ENCODE measurements at places on chromosomes 7 and 10. TPM values are rescaled to one million over a fixed set of nuclear protein-coding genes. Genes with fewer than 3 reads are reported as not detected.

- no peaks in the 10 kb centered on the region for H3K27me3 ChIP-seq
- no peak overlapping the region for H3K4me3 ChIP-seq
- DNase-seq = no peak
- no peaks in the 10 kb centered on the region for H3K4me1 ChIP-seq
- no peak overlapping the region for H3K27ac ChIP-seq
Measured at GRCh38 chr10:24961582-24961981, 9.2 kb upstream of the PRTFDC1 start.

- peak overlapping the region; percentile 93 for H3K27ac ChIP-seq
- H3K4me1 ChIP-seq = peaks cover 58% of the 10 kb centered on the region
- H3K36me3 ChIP-seq = no peaks in the 10 kb centered on the region
- H3K27me3 ChIP-seq = no peaks in the 10 kb centered on the region
- no peak overlapping the region for H3K4me3 ChIP-seq
Measured at GRCh38 chr10:74585231-74586087, 240.9 kb upstream of the KAT6B start.

DNA sequence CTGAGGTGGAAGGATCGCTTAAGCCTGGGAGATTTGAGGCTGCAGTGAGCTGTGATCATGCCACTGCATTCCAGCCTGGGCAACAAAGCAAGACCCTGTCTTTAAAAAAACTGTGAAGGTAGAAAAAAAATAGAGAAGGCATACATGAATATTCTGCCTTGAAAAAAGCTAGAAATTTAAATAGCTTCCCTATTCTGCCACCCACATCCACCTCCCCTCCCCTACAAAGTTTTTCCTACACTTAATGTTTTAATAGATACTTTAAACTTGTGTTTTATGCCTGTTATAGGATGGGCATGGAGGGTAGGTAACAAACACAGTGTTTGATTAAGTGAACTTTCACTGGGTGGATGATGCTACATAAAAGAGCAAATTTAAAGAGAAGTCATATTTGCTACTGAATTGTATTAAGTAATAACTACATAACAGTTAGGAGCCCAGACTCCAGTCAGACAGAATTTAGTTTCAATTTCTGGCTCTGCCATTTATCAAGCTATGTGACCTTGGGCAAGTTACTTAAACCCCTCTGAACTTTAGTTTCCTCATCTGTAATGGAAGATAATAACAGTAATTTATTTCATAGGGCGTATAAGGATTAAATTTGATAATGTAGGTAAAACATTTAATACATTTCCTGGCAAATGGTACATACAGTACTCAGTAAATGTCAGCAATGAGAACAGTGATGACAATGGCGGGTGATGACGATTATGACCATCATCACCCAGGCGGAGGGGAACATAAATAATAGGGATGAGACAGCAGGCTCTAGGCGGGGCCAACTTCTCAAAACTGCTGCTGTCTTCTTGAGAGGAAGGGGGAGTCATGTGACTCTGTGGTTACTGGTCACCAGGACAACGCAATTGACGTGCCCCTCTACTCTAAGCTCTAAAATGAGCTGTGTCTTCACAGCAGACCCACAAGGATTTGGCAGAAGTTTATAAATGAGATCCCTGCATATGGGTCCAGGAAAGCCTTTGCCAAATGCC, 15.8 kb downstream of the DNMBP start:
- no peaks in the 10 kb centered on the region for H3K36me3 ChIP-seq
- no peaks in the 10 kb centered on the region for H3K27me3 ChIP-seq
- DNase-seq = no peak
- H3K4me1 ChIP-seq = peaks cover 19% of the 10 kb centered on the region

GRCh38 chr10:44863344-44864047, 47.6 kb upstream of the TMEM72 start:
- no peak overlapping the region for H3K4me3 ChIP-seq
- H3K27me3 ChIP-seq = peaks cover 16% of the 10 kb centered on the region
- peaks cover 13% of the 10 kb centered on the region for H3K4me1 ChIP-seq
- H3K36me3 ChIP-seq = no peaks in the 10 kb centered on the region

DNA sequence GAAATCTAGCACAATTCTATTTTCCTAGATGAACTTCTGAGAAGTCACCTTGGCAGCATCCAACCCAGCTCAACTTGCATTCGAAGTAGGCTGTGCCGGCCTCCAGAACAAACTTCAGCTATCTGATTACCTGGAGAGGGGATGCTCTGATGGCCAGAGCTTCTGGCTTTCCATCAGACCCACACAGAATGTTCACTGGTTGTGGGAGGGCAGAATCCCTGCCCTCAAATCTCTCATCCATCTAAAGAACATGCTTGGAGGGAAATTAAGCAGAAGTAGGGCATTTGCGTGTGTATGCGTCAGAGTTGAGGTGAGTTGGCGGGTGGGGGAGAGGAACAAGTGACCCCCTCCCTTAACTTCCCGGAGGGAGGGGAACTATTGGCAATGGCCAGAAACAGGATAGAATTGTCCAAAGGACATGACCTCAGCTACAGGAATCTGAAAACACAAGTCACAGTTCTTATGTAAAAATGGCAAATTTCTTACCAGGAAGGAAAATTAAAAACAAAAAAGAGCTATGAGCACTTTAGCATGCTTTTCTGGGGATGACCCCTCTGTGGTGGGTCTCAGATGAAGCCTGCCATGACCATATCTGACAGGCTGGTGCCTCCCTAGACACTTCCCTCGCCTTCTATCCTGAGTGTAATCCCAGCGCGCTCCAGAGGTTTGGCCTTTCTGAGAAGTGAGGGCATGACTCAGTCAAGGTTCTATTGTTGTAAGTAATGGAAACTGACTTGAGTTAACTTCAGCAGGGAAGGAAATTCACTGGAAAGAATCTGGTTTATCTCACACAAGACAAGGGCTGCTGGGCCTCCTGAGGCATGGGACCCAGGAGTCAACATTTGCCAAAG, 278.8 kb downstream of the RPS24 start:
- peak overlapping the region; percentile 37 for H3K27ac ChIP-seq
- H3K36me3 ChIP-seq = no peaks in the 10 kb centered on the region
- peak; percentile 86 for DNase-seq
- no peaks in the 10 kb centered on the region for H3K27me3 ChIP-seq
- no peak overlapping the region for H3K4me3 ChIP-seq

GRCh38 chr10:17201794-17202116, 283 bp upstream of the TRDMT1 start:
- H3K27ac ChIP-seq = peak overlapping the region; percentile 97
- H3K4me1 ChIP-seq = peaks cover 33% of the 10 kb centered on the region
- H3K27me3 ChIP-seq = no peaks in the 10 kb centered on the region
- no peaks in the 10 kb centered on the region for H3K36me3 ChIP-seq

GRCh38 chr7:129776362-129776722, 164.8 kb downstream of the NRF1 start:
- no peaks in the 10 kb centered on the region for H3K36me3 ChIP-seq
- peaks cover 4% of the 10 kb centered on the region for H3K4me1 ChIP-seq
- peaks cover 92% of the 10 kb centered on the region for H3K27me3 ChIP-seq
- H3K27ac ChIP-seq = no peak overlapping the region

DNA sequence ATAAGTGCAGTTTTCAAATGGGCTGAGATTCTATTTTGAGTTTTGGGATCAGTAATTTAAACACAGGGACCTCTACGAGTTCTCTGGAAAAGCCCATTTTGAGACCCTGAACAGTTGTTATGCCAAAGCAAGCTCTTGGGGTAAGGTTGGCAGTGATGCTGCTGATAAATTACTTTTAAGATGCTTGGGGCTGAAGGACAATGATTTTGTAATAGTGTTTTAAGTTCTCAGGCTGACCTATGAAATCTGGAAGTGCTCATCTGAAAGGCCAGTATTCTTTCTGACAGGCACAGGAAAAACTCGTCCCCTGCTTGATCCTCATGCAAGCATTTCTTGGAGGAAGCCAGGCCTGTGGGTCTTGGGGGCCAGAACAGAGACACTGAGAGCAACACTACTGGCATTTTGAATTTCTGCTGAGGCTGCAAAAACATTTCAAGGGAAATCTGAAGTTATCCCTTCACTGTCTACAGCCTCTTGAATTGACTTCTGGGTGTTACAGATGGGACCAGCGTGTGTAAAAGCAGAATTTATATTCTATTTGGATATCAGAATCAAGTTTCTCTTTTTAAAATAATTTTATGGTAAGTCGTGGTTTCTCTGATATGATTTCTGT, 79.7 kb downstream of the AUTS2 start:
- H3K4me3 ChIP-seq = no peak overlapping the region
- no peaks in the 10 kb centered on the region for H3K27me3 ChIP-seq
- no peak overlapping the region for H3K27ac ChIP-seq
- no peaks in the 10 kb centered on the region for H3K36me3 ChIP-seq
- DNase-seq = no peak

DNA sequence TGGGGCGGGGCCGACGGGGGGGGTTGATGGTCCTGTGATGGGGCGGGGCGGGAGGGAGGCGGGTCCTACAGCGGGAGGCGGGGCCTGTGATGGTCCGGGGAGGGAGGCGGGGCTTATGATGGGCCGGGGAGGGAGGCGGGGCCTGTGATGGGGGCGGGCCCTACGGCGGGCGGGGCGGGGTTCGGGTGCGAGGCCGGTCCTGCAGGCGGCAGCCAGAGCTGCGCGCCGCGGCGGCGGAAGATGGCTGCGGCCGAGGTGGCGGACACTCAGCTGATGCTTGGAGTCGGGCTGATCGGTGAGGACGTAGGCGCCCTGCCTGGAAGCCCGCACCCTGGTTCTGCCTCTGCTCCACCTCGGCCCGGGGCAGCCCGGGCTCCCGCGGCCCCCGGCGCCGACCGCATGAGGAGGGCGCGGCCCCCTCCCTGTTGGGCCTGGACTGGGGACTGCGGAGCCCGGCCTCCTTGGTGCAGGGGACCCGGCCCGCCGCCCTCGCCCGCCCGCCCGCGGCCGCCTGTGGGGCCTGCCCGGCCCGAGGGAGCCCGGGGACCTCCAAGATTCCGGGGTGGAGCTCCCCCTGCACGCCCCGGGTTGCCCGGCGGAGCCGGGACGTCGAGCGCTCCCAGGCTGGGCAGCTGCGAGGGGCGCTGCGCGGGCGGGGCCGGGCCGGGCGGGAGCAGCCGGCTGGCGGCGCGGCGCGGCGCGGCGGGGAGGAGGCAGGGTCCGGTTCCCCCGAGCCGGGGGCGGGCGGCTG, at the start of gene DENND10:
DENND10 (plus strand) TSS at position 211 of the 751 bp plus-strand sequence; CDS start at position 241, 30 bp downstream.
- no peaks in the 10 kb centered on the region for H3K27me3 ChIP-seq
- no peak within 1 kb of the TSS for H3K27ac ChIP-seq
- H3K4me1 ChIP-seq = no peaks in the 10 kb centered on the region
- DNase-seq = peak; percentile 90
- peaks cover 13% of the 10 kb centered on the region for H3K36me3 ChIP-seq

GRCh38 chr7:150927956-150928344, 50.2 kb downstream of the KCNH2 start:
- H3K36me3 ChIP-seq = no peaks in the 10 kb centered on the region
- H3K4me1 ChIP-seq = no peaks in the 10 kb centered on the region
- no peak overlapping the region for H3K4me3 ChIP-seq
- no peak overlapping the region for H3K27ac ChIP-seq

GRCh38 chr10:87093632-87094372, 841 bp downstream of the GLUD1 start:
- H3K4me3 ChIP-seq = peak overlapping the region; percentile 63
- no peaks in the 10 kb centered on the region for H3K27me3 ChIP-seq
- DNase-seq = peak; percentile 40
- H3K4me1 ChIP-seq = peaks cover 14% of the 10 kb centered on the region
- H3K36me3 ChIP-seq = no peaks in the 10 kb centered on the region

DNA sequence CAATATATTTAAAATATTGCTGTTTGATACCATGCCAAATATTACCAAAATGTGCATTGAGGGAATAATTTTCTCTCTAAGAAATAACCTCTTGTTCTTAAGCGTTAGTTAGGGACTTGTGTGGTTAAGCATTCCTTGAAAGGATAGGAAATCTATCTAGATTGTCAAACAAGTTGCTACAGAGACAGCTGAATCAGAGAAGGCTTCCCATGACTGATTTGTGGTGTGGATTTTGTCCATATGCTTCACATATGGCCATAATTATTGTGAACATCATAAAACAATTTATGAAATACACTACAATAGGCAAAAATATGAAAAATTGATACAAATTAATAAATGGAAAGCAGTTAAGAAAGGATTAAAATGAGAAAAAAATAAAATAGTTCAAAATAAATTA, 96.3 kb downstream of the GNAT3 start:
- H3K27me3 ChIP-seq = no peaks in the 10 kb centered on the region
- H3K4me1 ChIP-seq = no peaks in the 10 kb centered on the region
- H3K36me3 ChIP-seq = no peaks in the 10 kb centered on the region
- peak; percentile 10 for DNase-seq

GRCh38 chr10:77187376-77187999, 450.1 kb downstream of the KCNMA1 start:
- no peaks in the 10 kb centered on the region for H3K27me3 ChIP-seq
- H3K4me3 ChIP-seq = no peak overlapping the region
- no peak for DNase-seq
- no peak overlapping the region for H3K27ac ChIP-seq

- H3K27me3 ChIP-seq = no peaks in the 10 kb centered on the region
- H3K4me1 ChIP-seq = peaks cover 11% of the 10 kb centered on the region
- DNase-seq = no peak
Measured at GRCh38 chr7:104993217-104993862, 20.7 kb upstream of the KMT2E start.

DNA sequence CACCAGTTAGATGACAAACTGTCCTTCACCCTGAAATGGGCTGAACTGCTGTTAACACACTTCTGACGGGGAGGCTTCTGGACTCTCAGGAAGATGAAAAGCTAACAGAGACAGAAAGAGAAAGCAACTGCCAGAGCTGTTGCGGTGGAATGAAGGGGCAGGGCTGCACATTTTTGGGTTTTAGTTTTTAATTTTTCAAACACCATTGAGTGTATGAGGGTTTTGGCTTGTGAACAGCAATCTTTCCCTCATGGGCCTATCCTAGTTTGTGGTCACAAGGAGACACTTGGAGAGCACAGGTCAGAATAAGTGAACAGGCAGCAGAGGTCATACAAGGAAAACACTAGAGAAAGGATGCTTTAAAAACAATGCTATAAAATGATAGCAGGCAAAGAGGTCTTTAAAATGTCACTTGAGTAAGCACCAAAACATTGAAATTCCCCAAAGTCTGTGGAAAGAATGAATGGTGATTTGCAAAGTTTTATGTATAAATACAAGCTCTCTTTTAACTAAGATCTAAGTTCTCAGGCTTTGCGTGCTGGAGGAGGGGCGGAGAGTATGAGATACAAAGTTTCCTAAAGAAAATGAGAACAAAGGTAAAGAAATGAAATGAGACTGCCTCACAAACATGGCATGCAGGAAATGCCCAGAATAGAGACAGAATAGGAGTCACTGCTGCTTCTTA, 101.4 kb upstream of the GLI3 start:
- no peak overlapping the region for H3K27ac ChIP-seq
- no peak overlapping the region for H3K4me3 ChIP-seq
- peaks cover 29% of the 10 kb centered on the region for H3K4me1 ChIP-seq
- DNase-seq = no peak
- no peaks in the 10 kb centered on the region for H3K36me3 ChIP-seq

BTBD16 gene
- total RNA-seq = not detected

LLCFC1 gene
- total RNA-seq = not detected

IGFBP1 gene
- not detected for total RNA-seq

CDHR1 gene
- total RNA-seq = 0.12 TPM

ABCB4 gene
- 1.0 TPM for total RNA-seq

NCF1 gene
- total RNA-seq = 0.18 TPM

PDZD7 gene
- total RNA-seq = 1.3 TPM

SUN3 gene
- total RNA-seq = not detected

NPSR1 gene
- not detected for total RNA-seq

SPACDR gene
- total RNA-seq = 1.6 TPM

AFAP1L2 gene
- total RNA-seq = 3.8 TPM

OIT3 gene
- total RNA-seq = 7.0 TPM

ADAMTS14 gene
- 0.63 TPM for total RNA-seq

INPP5A gene
- total RNA-seq = 83.6 TPM

FAM237B gene
- total RNA-seq = not detected

Data from cardiac muscle cell (in vitro differentiated cells and primary cell).